RWPE1 (cell line): ENCODE measurements at places on chromosomes 2 and 18.

GRCh38 chr18:12654971-12655370 is 2.9 kb downstream of the SPIRE1 start:
- no peak for DNase-seq

DNA sequence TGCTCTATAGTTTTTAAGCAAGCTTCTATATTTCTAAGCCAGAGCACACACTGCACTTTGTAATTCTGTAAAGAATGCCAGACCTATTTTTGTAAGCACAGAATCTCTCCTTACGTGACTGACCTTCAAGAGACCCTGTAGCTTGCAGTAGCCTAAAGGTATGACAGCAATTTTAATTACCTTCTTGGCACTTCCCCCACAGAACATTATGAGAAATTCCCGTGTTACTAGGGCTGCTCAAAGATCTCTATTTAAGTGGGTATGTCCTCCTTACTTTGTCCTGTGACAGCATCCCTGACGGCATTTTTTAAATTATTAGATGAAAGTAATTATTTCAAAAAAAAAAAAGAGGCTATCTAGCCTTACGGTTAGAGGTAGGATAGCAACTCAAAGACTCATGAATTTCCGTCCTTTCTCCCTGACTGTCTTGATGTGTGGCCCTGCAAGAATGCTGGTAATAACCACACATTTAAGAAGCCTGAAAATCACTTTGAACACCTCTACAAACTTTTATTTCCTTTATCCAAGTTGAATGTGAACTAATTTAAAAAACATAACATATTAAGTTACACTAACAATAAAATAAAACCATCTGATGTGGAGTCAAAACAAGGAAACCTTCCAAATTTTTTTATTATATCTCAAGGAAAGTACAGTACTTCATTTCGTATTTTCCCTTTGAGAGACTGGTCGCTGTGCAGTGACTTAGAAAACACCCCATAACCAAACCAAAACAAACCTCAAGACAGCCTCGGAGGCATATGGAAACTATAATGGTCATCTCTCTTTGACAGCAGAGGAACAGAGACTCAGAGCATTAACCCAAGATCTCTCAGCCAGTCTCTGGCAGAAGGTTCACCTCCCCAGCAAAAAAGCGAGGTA is 54.9 kb downstream of the THUMPD2 start:
- no peak for DNase-seq

DNA sequence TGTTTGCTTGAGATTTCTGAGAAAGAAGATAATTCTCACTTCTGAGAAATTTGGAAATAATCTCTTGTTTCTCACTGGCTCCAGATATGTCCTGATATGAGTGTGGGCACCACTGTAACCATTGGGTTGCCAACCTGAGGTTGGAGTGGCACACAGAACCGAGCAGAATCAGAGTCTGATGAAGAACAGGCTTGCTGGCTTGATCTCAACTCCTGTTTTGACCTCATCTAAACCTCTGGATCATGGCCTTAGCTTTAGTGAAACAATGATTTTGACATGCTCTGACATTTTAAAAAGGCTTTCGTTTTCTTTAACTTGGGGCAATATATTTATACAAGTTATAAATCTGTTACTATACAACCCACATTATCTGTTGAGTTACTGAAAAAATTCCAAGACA is 548.0 kb downstream of the IRS1 start:
- DNase-seq: no peak

- DNase-seq: no peak
Measured at GRCh38 chr2:145324748-145325147, 804.8 kb upstream of the ZEB2 start.

- DNase-seq: no peak
Measured at GRCh38 chr2:160742667-160743066, 249.1 kb upstream of the RBMS1 start.
